Thoracic aorta (tissue), 2 donors: ENCODE measurements at places on chromosomes 13 and 19. TPM values are rescaled to one million over a fixed set of nuclear protein-coding genes. Genes with fewer than 3 reads are reported as not detected.

The KLK12 gene
- not detected for total RNA-seq

The ZNF837 gene
- total RNA-seq: 3.9 TPM

- H3K36me3 ChIP-seq: no peaks in the 10 kb centered on the region
- no peak overlapping the region for H3K4me3 ChIP-seq
- H3K4me1 ChIP-seq: no peaks in the 10 kb centered on the region
- no peaks in the 10 kb centered on the region for H3K27me3 ChIP-seq
- no peak overlapping the region for H3K27ac ChIP-seq
- no peak for DNase-seq
Observed at GRCh38 chr13:59686798-59687394, 476.8 kb downstream of the DIAPH3 start.

GRCh38 chr13:76600081-76600480, 286.1 kb downstream of the KCTD12 start:
- no peak overlapping the region for H3K4me3 ChIP-seq
- H3K27ac ChIP-seq: no peak overlapping the region
- no peaks in the 10 kb centered on the region for H3K4me1 ChIP-seq
- DNase-seq: no peak

The LILRB1 gene
- 10.0 TPM for total RNA-seq

DNA sequence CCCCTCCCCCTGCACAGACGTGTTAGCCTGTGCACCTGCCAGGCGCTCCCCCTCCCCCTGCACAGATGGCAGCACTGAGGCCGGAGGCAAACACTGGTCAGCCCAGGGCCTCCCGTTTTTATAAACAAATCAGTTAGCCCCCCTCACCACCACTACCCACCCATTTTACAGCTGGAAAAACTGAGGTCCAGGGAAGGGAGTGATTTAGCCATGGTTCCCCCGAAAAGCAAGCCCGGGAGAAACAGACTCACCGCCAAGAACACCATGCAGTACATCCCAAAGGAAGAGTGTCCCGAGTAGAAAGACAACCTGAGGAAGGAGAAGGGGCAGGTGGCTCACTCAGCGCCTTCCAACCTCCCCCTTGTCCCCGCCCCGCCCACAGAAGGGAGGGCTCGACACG, 8.7 kb downstream of the PLPP2 start:
- H3K27ac ChIP-seq: no peak overlapping the region
- no peaks in the 10 kb centered on the region for H3K4me1 ChIP-seq
- no peaks in the 10 kb centered on the region for H3K27me3 ChIP-seq
- DNase-seq: no peak

DNA sequence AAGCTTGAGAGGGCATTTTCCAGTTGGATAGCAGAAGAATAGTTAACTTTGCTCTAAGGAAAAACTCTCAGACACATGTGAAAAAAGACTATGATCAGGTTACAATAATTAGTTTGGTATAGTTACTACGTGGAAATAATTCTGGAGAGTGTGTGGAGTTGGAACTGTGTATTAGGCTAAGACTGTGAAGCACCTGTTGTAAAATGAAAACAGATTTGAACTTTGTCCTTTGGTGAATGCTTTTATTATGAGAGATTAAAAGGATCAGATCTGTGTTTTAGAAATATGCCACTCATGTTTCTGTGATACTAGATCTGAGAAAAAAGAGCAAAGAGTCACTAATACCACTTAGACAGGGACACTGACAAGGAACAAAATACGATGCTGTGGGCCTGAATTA, 807.5 kb upstream of the ATXN8OS start:
- no peak overlapping the region for H3K4me3 ChIP-seq
- no peaks in the 10 kb centered on the region for H3K4me1 ChIP-seq
- no peak overlapping the region for H3K27ac ChIP-seq
- no peak for DNase-seq
- no peaks in the 10 kb centered on the region for H3K27me3 ChIP-seq

DNA sequence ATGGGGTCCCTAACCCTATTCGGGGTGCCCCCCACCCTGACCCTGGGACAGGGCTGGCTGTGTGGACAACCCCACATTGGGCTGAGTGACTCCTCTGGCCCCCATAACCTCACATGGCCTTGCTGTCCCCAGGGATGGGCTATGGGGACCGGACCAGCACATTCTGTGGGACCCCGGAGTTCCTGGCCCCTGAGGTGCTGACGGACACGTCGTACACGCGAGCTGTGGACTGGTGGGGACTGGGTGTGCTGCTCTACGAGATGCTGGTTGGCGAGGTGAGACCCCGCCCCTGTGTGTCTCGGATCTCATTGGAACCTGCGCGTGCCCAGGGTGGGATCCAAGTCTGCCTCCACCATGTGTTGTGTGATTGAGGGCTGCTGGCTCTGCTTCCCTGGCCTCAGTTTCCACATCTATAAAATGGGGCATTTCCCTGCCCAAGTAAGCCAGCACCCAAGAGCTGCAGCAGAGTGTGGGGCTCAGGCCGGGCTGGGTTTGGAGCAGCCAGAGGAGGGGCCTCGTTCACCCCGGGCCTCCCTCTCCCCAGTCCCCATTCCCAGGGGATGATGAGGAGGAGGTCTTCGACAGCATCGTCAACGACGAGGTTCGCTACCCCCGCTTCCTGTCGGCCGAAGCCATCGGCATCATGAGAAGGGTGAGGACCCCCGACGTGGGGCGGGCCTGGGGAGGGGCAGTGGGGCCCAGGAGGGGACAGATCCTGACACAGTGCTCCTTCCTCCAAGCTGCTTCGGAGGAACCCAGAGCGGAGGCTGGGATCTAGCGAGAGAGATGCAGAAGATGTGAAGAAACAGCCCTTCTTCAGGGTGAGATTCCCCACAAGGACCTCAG, 4.9 kb downstream of the PTGER1 start:
- no peaks in the 10 kb centered on the region for H3K27me3 ChIP-seq
- no peak for DNase-seq
- peaks cover 30% of the 10 kb centered on the region for H3K4me1 ChIP-seq
- H3K36me3 ChIP-seq: peaks cover 48% of the 10 kb centered on the region
- H3K4me3 ChIP-seq: no peak overlapping the region
